ENCODE measurements at places on chromosomes 3 and 15.
A peak's percentile ranks its signal among the peaks of the same experiment; 100 is the strongest.

GRCh38 chr3:95148107-95148506 is 1085.2 kb downstream of the NSUN3 start:
- ATAC-seq: no peak

GRCh38 chr3:173138026-173138425 is 3.0 kb downstream of the SPATA16 start:
- no peak for ATAC-seq

DNA sequence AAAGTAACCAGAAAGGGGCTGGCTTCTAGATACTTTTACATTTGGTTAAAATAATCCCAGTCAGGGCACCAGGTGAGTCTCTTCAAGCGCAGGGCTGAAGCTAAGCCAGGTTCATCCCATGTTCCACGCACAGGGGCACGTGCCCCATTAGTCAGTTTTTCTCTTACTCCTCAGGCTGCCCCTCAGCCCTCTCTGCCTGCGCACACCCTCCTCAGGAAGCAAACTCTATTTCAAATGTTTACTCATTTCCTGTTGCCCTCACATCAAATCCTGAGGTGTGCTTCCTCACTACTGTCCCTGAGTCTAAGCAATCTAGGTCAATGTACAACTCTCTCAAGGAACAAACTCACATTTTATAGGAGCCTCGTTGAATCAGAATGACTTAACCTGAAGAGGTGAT is 48.5 kb downstream of the THBS1 start:
- ATAC-seq: no peak

DNA sequence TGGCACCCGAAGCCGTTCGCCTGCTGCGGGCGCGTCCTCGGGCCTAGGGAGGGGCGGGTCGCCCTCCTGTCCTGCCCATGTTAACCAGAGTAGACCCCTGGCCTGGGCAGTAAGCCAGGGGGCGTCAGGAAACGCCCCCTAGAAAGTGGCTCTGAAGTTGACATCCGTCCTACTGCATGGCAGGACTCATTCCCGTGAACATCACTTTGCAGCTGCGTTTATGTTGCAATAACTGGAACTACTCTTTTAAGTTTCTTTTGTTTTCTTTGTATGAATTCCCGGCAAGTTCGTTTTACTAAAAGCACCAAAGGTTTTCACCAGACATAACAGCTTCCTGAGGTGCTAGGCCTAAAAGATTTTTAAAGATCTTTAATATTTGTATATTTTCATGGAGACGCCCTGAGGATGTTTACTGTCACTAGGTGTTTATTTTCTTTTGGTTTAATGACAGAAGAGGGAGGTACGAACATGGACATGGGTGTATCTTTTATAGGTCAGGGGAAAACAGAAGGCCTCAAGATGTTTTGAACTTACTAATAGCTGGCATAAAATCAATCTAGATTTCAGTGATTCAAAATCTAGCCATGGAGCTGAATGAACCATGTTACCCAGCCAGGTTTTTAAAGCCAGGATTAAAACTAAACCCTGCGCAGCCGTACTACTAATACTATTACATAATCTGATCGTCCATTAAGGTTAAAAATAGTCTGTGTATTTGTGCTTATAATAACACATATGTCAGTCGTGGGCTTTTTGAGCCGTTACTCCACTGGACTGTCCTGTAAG is 1.0 kb downstream of the C15orf61 start:
- no peak for ATAC-seq

GRCh38 chr3:16343101-16343500 is 78.1 kb downstream of the OXNAD1 start:
- no peak for ATAC-seq

DNA sequence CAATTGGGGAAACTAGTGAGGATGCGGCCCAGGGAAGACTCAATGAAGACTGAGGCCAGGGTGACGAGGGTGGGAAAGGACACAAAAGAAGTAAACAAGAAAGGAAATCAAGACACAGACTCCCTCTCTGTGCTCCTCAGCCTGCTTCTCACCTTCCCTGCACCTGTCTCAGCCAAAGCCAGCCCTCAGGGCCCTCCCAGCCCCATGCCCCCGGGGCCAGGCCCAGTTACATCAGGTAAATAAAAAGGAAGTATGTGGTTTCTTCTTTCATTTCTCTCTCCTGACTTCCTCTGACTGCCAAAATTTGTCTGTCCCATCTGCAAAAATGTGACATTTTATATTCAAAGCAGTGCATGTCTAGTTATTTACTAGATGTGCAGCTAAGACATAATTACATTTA is 328.0 kb downstream of the UACA start:
- peak; percentile 92 for ATAC-seq

DNA sequence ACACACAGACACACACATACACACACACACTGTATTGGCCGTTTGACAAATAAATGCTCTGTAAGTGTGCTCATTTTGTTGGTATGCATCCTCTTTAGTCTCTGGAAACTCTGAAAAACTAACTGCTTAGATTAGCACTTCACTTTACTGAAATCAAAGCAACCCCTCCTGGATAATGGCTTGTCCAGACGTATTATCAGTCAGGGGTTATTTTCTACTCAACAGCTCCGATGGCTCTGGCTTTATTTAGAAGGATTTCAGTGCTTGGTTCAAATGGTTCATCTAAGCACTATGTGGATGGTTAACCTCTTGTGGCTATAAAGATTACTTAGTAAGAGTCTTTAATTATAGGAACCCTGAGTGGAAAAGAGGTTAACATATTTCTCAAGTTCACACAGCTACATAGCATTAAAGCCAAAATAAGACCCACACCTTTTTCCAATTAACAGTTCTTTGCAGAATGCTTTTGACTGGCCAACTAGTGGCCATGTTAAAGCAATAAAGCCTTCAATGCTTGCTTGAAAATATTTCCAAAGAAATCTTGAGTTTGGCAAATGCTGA is 516.1 kb upstream of the NAALADL2 start:
- no peak for ATAC-seq

DNA sequence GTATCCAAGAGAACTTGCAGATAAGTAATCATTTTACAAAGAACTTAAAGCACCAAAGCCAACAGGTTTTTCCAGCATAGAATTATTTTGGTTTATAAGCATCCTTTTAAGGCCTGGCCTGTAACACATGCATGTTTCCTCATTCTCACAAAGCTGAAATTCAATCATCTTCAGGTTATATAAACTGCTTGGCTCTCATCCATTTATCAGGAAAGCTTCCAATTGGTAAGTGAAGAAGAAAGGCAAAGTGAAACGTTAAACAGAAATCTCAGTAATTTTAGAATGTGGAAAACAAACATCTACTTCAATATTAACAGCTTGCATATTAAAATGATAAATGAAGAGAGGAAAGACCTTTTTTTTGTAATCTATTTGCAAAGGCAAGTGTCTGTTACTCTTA is 1.6 kb downstream of the SERP1 start:
- no peak for ATAC-seq

DNA sequence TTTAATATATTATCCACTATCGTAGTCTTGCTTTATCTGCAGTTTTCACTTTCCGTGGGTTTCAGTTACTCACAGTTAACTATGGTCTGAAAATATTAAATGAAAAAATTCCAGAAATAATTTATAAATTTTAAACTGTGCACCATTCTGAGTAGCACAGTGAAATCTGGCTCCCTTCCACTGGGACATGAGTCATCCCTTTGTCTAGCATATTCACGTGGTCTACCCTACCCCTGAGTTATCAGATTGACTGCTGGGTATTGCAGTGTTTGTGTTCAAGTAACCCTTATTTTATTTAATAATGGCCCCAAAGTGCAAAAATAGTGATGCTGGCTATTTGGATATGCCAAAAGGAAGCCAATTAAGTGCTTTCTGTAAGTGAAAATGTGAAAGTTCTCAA is 539.5 kb upstream of the AGTR1 start:
- ATAC-seq: no peak

DNA sequence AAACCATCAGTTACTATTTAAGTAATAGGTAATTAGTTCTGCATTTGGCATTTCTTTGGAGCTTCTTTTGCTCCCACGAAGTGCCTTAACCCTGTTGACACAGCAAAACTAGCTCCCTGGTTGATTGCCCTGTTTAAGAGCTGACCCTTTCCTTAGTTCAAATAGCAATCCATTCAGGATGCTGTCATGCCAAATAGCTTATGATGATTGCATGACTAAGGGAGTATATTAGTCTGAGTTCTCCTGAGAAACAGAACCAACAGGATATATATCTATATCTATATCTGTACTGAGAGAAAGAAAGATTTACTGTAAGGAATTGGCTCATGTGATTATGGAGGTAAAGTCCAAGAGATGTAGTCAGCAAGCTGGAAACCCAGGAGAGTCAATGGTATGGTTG is 50.3 kb upstream of the SPRED1 start:
- ATAC-seq: no peak

GRCh38 chr3:123152687-123153086 is 49.1 kb upstream of the SEC22A start:
- no peak for ATAC-seq

DNA sequence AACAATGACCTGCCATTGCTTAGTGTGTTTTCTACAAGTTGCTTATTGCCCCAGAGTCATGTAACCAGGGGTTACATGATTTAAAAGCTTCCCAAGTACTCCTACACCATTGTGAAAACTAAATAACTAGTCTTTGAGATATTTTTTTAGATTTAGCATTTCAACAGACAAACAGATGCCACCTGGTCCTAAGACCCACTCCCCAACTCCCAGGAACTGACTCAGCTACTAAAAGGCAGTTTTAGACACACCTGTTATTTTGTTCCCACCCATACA is 28.1 kb upstream of the KBTBD12 start:
- no peak for ATAC-seq

DNA sequence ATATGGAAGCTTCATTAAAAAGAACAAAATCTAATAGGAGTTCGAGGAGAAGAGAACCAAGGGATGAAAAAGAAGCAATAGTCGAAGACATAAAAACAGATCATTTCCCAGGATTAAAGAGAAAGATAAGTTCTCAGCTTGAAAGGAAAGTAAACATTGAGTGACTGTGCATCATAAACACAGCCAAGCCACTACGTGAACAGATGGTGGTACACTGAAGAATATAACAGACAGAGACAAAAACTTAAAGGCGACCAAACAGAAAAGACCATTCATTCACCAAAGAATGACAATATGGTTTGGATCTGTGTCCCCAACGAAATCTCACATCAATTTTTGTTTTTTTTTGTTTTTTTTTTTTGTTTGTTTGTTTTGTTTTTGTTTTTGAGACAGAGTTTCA is 210.8 kb upstream of the LINGO1 start:
- no peak for ATAC-seq

GRCh38 chr3:16203031-16203430 is 28.6 kb downstream of the GALNT15 start:
- no peak for ATAC-seq

- ATAC-seq: no peak
Observed at GRCh38 chr3:182414586-182414985, 378.7 kb upstream of the ATP11B start.

DNA sequence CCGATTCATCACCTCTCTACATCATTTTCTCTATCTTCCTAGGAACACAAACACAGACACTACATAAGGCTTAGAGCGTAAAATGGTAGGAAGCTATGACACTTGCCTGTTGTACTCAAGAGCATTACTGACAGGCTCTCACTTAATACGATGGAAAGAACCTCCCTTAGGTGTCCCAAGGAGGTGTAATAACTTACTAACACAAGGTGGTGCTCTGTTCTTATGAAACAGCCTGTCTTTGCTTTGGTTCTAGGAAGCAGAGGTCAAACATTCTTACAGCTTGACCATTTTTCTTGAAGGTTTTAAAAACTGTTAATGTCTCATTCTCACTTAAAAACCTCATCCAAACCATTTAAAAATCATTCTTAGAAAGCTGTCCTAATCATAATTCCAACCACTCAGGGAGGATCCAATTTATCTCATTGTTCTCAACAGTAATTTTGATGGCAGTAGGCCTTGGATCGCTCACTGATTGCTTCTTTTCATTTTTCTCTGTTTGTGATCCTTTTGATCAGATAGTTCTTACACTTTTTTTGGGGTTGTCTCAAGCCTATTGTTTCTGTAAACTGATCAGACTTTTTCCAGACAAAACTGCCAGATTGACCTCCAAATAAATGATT is 317.8 kb upstream of the AGTR1 start:
- ATAC-seq: no peak

DNA sequence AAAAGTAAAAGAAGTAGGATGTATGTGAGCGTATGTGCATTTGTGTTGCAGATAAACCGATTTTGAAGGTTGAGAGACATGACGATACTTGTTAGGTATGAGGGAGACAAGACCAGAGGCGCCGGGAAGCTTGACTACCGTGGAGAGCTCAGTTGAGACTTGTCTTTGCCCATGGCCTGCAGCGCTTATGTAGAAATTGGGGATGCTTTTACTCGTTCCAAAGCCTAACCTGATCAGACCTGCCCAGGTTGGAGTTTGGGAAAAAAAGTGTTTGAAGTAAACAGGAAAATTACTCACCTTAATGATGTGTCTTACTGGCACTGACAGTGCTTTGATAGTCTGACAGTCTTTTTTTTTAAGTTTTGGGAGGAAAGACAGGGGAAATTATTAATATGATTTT is 202.8 kb downstream of the TP63 start:
- no peak for ATAC-seq

DNA sequence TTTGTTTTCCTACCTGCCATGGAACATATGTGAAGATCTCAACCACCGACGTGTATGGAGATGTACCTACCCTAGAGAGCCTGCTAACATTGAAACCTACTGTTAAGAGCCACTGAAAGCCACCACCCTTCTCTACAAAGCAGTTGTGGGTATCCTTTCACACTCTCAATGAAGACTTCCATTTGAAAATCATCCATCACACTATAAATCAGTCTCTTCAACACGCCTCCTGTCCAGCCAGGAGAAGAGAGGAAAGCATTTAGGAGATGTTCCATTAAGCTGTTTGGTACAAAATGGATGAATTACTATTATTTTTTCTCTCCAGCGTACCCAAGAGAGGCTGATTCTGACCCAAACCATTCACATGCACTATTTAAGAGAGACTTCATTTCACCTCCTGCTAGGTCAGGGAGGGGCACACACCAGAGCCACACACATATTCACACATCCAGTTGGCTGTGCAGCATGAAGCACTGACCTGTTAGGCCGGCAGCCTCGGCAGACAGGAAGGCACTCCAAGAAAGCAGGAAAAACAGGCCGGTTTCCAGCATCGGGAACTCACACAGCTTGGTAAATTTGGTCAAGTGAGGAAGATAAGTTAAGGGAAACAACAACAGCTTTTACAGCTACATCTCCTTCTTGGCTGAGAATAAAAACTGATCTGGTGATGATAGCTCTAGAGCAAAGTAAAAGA is 274.5 kb downstream of the SLC9A9 start:
- no peak for ATAC-seq

- no peak for ATAC-seq
Observed at GRCh38 chr3:40550167-40550566, 25.4 kb downstream of the ZNF621 start.

GRCh38 chr3:50192124-50192523 is 714 bp downstream of the GNAT1 start:
- no peak for ATAC-seq

DNA sequence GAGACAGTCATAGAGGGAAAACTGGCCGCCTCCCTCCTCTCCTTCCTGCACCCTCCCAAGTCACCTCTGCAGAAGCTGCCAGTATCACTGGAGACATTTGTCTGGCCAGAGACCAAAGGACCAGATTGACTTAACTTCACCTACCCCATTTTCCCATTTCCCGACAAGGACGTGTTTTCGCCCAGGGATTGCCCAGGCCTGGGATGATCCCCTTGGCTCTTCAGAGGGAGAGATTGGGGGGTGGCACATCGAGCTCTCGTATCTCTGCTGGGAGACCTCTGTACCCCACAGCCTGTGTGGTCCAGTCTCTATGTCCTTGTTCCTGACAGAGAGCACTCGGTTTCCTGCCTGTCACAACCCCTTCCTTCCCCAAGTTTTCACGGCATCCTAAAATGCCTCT is 31.4 kb downstream of the RGMA start:
- ATAC-seq: no peak

Data from stimulated activated memory B cell treated with anti-CD40 and anti-IgM and Interleukin-4, amounts not matched to agents 10 μg/mL and 1 μg/mL and 100 μg/mL, for 72 hours (primary cell).